Activated T-cell treated with anti-CD3 and anti-CD28 coated beads, Interleukin-2, amount 50 U/mL, for 72 hours (primary cell): ENCODE measurements at places on chromosomes 3 and 15. TPM values are rescaled to one million over a fixed set of nuclear protein-coding genes. Genes with fewer than 3 reads are reported as not detected.

The AADAC gene
- not detected for total RNA-seq

The GPR171 gene
- 101 TPM for total RNA-seq

The GPR160 gene
- 13.3 TPM for total RNA-seq

The GCSAM gene
- total RNA-seq, result 17.8 TPM

The TRIM71 gene
- 0.02 TPM for total RNA-seq

The GRM2 gene
- total RNA-seq, result 2.0 TPM
